ENCODE measurements at places on chromosomes 16 and 17.

- DNase-seq, result no peak
Observed at GRCh38 chr17:57982452-57983170, 5.4 kb downstream of the VEZF1 start.

GRCh38 chr17:76121932-76122430 is 18.4 kb upstream of the EXOC7 start:
- DNase-seq, result peak; percentile 26

DNA sequence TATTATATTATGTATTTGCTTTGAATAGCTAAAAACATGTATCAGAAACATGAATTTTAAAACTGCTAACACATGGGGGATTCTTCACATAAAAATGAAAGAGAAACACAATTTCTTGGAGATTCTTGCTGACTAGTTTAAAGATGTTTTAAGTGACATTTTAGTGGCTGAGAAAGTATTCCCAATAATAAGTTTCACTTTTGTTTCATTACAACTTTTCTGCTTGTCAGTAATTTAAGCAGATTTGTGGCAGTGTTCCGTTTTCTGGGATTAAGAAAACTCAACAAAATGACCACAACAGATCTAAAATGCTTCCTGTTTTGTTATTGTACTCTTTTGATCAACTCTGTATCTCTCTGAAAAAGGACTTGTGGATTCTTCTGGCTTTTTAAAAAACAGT is 75.9 kb downstream of the NLK start:
- DNase-seq, result no peak

- DNase-seq, result no peak
Observed at GRCh38 chr16:58331024-58331707, 36.3 kb upstream of the PRSS54 start.

All from CD8-positive, alpha-beta memory T cell (primary cell).